ENCODE measurements at places on chromosomes 2 and 18.

DNA sequence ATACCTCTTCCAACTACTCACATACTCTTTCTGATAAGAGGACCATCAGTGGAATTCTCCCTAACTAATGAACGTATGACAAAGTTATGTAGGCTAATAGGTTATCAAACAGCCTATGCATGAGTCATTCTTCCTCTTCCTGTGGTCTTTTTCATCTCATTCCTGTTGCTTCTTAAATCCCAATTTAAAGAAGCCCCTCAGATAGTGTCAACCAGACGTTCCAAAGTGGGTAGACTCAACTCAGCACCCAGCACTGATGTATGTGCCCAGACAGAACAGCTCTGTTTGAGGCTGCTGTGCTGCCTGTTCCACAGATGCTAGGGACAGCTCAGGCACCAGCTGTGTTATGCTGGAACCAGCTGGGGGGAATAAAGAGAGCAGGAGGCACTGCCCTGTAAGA, 52.6 kb downstream of the CXCR4 start:
- DNase-seq = no peak

DNA sequence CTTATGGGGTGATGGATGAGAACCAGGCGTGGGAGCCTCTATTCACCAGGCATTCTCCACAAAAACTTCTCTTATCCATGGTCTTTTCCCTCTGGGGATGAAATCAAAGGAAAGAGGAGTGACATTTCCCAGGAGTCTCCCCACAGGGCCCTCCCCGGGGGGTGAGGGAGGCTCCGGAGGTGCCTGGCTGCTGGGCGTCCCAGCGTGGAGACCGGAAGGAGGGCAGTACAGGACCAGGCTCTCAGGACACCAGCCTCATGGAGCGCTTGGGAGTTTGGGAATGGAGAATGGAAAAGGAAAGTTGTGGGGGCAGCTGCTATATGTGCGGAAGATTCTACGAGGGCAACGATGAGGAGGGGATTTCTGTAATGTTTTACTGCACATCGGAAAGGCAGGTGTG, 22.1 kb downstream of the CIB4 start:
- no peak for DNase-seq

DNA sequence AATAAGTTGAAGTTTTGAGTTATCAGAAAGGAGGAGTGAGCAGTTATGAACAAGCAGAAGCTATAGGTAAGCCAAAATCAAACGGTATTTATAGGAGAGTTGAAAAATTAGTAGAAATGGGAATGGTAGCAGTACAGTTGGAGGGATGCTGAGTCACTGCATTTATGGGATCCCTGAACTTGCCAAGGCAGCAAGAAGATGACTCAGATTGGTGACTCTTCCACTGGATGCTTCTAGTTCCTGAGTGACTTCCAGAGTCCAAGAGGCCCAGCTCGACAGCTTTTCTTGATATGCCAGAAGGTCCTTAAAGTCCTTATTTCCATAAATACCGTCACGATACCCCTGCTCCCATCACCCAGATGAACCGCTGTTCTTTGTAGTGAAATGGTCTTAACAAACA, 31.1 kb upstream of the ACTR3 start:
- DNase-seq = no peak

DNA sequence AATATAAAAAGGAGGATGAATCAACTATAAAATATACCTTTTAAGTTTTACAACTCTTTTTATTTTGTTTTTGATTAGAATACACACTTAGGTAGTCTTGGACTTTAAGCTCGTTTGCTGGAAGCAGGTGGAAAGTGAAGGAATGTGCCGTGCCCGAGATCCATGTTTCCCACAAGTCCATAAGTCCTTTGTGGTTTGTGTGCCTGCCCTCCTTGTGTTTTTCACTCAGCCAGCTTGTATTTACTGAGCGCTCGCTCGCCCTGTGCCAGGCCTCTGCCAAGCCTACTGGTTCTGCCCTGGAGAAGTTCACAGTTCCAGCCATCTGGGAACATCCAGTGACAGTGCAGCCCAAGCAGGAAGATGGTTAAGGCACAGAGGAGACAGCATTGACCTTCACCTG, 142.6 kb downstream of the MGAT5 start:
- no peak for DNase-seq

GRCh38 chr2:151251012-151251411, 10.7 kb downstream of the RBM43 start:
- DNase-seq = no peak

DNA sequence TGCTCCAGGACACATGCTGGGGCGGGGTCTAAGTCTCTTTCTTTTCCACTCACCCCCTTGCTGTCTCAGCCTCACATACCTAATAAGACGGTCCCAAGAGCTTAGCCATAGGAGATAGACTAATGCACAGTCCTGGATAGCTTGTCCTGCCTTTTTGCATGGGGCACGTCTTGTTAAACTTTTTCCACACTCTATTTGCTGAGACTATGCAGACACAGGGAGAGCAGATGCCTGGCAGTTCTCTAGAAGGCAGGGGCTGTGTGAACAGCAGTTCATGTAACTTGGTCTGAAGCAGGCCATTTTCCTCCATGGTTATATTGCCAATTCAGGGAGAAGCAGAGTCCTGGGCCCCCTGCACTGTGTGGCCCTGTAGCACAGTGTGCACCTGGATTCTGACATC, 142.1 kb downstream of the SEPTIN10 start:
- DNase-seq = no peak

GRCh38 chr2:160911258-160911657, 249.0 kb upstream of the TANK start:
- no peak for DNase-seq

DNA sequence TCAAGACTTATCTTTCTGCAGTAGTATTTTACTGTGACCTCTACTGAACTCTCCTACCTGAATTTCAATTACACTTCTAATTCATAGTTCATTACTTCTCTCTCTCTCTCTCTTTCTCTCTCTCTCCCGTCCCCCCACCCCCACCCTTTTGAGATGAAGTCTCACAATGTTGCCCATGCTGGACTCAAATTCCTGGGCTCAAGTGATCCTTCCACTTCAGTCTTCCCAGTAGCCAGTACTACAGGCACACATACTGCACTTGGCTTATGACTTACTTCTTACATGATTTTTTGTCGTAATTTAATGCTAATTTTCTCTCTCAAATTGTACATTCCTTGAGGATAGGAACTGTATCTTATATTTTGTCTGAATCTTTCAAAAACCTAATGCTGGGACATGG, 6.0 kb upstream of the HIBCH start:
- no peak for DNase-seq

GRCh38 chr2:210477496-210477895, 937 bp upstream of the LANCL1 start:
- DNase-seq = no peak

GRCh38 chr2:10057231-10058107, 14.1 kb downstream of the KLF11 start:
- DNase-seq = no peak

DNA sequence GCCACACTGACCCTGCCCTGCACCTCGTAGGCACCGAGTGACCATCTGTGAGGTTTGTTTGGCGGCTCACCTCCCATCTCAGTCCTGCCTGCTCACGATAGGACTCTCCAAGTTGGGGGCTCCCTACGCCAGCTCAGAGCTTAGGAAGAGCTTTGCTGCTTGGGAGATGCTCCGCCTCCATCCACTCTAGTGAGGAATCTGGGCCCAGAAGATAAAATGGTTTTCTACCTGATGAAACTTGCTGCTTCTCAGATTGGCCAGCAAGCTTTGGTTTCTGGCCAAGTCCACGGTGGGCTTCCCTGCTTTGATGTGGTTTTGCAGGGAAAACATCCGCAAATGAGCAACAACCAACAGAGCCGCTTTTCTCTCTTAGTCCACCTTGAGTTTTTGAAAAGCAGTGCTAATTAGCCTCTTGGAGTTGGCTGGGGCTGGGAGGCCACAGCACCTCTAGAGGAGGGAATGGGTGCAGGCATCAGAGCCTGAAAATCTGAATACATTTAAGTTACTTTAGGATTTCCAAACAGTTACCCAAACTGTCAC, 42.2 kb downstream of the THNSL2 start:
- DNase-seq = no peak

DNA sequence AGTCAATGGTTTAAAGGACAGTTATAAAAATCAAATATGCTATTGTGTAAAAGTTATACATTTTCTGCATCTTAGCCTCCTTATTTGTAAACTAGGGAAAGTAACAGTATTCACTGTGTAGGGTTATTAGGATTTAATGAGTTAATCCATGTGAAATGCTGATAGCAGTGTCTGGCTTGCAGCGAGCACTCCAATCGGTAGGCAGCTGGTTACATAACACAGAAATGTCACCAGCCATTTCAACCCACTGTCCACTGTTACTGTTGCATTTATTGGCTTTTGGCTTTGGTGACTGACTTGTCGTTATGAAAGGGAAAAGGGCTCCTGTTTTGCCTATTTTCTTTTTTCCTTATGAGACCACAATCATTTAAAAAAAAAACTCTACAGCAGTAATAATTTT, 38.9 kb downstream of the ID2 start:
- no peak for DNase-seq

DNA sequence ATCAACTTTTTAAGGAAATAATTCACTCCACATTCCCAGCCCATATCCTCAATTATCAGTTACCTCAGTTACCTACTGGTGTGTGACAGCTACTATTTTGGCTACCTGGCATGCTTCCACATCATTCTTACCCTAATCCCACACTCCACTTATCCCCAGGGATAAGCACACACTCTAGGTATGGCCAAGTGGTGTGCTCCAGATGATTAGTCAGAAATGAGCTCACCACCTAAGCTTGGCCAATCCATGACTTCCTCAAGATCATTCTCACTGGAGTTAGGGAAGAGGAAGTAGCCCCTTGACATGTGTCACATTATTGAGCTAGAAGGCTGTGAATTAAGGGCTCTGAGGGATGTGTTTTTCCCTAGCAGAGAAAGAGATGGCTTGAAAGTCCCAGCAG, 20.9 kb upstream of the SMAD4 start:
- no peak for DNase-seq

DNA sequence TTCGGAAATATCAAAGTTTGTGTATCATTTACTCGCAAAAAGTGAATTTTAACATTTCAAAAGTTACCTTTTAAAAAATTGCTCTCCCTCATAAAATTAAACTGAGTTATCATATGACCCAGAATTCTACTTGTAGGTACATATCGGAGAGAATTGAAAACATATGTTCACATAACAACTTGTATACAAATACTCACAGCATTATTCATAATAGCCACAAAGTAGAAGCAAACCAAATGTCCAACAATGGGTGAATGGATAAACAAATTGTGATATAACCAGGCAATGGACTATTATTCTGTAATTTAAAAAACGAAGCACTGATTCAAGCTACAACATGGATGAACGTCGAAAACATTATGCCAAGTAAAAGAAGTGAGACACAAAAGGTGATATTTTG, 412.0 kb upstream of the TCF4 start:
- no peak for DNase-seq

DNA sequence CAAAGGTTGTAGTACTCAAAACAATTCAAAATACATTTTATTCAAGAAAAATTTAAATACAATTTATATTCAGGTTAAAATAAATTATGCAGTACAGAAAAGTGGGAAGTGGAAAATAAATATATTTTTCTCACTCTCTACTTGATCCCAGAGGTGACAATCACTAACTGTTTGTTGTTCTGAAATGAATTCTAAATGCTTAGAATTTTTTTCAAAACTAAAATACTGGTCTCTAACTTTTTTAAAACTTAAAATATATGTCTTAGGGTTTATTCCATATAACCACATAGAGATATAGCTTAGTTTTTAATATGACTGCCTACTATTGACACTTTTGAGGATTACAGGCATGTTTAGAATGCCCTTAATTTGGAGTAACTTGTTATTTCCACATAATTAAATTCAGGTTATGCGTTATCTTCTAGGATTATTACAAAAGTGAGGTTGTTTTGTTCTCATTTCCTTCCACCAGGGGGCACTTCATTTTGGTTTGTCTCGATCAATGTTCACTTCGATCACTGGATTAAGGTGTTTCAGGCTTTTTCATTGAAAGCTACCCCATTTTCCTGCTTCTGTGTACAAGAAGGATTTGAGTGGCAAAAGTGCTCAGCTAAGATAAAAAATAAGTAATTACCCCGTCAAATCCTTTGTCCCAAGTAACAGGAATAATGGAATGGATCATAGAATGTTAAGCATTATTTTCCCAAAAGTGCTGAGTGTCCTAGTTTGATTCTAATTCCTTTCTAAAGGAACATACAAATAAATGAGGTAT, 27.1 kb upstream of the TFPI start:
- no peak for DNase-seq

- no peak for DNase-seq
These were observed 312.4 kb downstream of the METTL4 start for GRCh38 chr18:2258954-2259353.

DNA sequence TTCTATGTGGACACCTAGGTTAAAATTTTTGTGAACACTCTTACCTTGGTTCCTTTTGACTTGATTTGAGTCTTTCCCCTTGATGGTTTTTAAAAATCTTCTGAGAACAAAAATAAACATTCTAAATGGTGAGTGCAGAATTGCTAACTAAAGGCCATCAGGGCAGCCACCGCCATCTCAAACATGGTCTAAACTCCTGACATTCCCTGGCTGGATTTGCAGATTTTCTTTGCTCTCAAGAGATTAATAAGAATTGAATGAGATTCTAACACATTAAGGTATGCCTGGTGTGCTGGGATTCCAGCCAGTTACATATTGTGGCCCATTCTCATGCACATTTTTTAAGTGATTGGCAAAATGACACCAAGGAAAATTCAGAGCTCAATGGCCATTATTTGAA, 17.2 kb upstream of the CTDP1 start:
- no peak for DNase-seq

- DNase-seq = no peak
These were observed 55.2 kb upstream of the UGP2 start for GRCh38 chr2:63786471-63786870.

- no peak for DNase-seq
These were observed 292.0 kb downstream of the STK39 start for GRCh38 chr2:167955264-167955906.

- DNase-seq = no peak
These were observed 2.5 kb upstream of the LOXHD1 start for GRCh38 chr18:46659484-46659883.

DNA sequence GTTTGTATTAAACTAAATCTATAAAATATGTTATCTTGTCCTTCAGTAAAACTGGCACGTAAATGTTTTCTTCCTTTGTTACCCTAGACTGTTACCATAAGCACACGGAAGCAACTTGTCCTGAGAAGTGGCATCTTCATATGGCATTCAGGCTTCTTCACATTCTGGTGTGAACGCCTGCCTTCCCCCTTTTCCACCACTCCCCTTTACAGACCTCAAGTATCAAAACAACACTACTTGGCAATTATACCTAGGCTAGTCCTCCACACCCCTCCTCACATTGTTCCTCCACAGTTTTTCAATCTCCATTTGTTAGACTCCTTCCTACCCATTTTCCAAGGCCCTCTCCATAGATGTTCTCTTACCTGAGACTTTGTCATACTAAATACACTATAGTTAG, 2.9 kb downstream of the MEX3C start:
- no peak for DNase-seq

DNA sequence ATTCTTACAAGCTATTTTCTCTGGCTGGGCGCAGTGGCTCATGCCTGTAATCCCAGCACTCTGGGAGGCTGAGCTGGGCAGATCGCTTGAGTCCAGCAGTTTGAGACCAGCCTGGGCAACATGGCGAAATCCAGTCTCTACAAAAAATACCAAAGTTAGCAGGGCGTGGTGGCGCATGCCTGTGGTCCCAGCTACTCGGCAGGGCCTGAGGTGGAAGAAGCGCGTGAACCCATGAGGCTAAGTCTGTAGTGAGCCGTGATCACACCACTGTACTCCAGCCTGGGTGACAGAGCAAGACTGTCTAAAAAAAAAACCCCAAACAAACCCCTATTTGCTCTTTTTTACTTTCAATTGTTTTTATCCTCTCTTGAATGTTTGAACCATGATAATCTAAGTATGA, 37.0 kb downstream of the PPP4R1 start:
- DNase-seq = no peak
